ENCODE measurements at places on chromosomes 16 and 17. TPM values are rescaled to one million over a fixed set of nuclear protein-coding genes. Genes with fewer than 3 reads are reported as not detected.
A peak's percentile ranks its signal among the peaks of the same experiment; 100 is the strongest.

- no peak for DNase-seq
- no peaks in the 10 kb centered on the region for H3K27me3 ChIP-seq
Measured at GRCh38 chr17:42798011-42798382, 507 bp downstream of the COA3 start.

BOLA2B gene
- total RNA-seq = 54.7 TPM

GRCh38 chr16:4293822-4294457 is 21.1 kb upstream of the TFAP4 start:
- H3K4me1 ChIP-seq = peaks cover 10% of the 10 kb centered on the region
- peak; percentile 66 for DNase-seq
- no peaks in the 10 kb centered on the region for H3K36me3 ChIP-seq
- no peak overlapping the region for H3K4me3 ChIP-seq

CCL7 gene
- not detected for total RNA-seq

DNA sequence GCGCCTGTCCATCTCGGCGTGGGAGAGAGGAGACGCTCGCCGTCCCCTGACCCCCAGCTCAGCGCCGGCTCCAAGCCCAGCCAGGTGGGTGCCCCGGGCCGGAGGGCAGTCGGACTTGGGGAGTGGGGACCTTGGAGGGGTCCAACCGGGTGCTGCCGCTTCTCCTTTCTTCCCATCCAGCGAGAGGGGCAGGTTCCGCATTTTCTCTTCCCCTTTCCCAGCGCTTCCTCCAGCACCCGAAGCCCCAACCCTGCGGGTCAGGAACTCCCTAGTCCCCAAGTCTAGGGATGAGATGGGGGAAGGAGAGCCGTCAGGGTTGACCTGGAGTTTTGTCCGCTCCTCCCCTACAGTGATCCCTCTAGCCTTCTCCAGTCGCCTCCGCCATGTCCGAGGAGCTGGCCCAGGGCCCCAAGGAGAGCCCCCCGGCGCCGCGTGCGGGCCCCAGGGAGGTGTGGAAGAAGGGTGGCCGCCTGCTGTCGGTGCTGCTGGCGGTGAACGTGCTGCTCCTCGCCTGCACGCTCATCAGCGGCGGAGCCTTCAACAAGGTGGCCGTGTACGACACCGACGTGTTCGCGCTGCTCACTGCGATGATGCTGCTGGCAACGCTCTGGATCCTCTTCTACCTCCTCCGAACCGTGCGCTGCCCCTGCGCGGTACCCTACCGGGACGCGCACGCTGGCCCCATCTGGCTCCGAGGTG is at the start of gene OTOP2:
OTOP2 (plus strand) TSS at position 24 of the 699 bp plus-strand sequence; CDS start at position 384, 360 bp downstream.
- peaks cover 28% of the 10 kb centered on the region for H3K4me1 ChIP-seq
- H3K4me3 ChIP-seq = no peak within 1 kb of the TSS
- DNase-seq = no peak
- no peak within 1 kb of the TSS for H3K27ac ChIP-seq

GRCh38 chr16:19776565-19776964 is 58.5 kb downstream of the IQCK start:
- H3K27me3 ChIP-seq = no peaks in the 10 kb centered on the region
- H3K4me3 ChIP-seq = no peak overlapping the region
- H3K36me3 ChIP-seq = no peaks in the 10 kb centered on the region
- no peaks in the 10 kb centered on the region for H3K4me1 ChIP-seq
